ENCODE measurements at places on chromosomes 12 and 14.

DNA sequence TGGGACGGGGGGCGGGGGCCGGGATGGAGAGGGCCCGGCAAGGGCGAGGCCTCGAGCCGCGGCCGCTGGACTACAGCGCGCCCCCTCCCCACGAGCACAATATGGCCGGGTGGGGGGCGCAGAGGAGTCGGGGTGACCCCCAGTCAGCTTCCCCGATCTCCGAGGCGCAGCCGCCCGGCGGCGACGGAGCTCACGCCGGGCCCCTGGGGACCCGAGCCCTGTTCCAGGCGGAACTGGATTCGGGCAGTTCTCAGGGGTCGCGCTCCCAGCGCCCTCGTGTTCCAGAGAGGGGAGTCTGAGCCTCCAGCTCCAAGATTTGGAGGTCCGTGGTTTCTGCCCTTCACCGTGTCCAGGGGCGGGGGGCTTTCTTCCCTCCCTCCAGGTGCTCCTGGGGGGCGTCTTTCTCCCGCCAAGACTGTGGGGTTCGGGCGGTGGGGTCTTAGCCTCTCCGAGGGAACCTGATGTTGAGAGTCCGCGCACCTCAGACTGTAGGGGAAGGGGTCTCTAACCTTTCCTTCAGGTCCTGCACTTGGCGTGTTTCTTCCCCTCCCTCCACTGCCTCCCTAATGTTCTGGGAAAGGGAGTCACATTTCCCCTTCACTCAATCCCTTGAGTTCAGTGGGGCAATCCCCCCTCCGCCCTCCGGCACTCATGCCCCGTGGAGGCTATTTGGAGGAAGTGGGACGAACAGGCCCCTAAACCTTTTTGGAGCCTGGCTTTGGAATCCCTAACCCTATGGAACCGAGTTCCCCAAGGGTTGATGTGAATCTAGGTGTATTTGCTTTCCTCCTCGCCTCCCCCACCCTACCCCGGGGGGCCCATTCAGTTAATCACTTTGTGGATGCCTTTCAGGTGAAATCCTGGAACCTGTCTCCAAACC lies 584 bp downstream of the ACVR1B start:
- DNase-seq, result peak; percentile 48

- no peak for DNase-seq
Measured at GRCh38 chr12:113285679-113286610, 49.0 kb downstream of the SLC8B1 start.

GRCh38 chr12:26269562-26270284 lies 74.3 kb downstream of the SSPN start:
- no peak for DNase-seq

- DNase-seq, result no peak
Measured at GRCh38 chr14:101997429-101998336, 33.3 kb downstream of the DYNC1H1 start.

DNA sequence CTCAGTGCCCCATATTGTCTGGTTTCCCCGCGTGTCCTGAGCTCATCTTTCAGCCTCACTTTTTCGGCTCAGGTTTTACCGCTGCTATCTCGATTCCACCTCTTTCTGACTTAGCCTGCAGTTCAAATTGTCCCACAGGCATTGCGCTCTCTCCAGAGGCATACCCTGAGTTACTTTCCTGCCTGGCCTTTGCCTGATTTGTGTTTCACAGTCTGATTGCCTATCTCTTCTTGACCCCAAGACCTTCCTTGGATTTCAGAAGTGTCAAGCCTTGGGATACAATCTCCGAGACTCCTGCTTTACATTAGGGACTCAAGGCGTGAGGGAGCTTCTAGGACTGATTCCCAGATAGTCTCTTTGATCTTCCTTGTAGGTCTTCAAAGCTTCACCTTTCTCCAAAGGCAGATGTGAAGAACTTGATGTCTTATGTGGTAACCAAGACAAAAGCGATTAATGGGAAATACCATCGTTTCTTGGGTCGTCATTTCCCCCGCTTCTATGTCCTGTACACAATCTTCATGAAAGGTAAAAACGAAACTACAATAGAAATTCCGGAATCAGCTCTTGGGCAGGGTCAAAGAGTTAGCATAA lies 629 bp downstream of the LETMD1 start:
- no peak for DNase-seq

- no peak for DNase-seq
Measured at GRCh38 chr14:66114071-66114470, 372.1 kb upstream of the CCDC196 start.

DNA sequence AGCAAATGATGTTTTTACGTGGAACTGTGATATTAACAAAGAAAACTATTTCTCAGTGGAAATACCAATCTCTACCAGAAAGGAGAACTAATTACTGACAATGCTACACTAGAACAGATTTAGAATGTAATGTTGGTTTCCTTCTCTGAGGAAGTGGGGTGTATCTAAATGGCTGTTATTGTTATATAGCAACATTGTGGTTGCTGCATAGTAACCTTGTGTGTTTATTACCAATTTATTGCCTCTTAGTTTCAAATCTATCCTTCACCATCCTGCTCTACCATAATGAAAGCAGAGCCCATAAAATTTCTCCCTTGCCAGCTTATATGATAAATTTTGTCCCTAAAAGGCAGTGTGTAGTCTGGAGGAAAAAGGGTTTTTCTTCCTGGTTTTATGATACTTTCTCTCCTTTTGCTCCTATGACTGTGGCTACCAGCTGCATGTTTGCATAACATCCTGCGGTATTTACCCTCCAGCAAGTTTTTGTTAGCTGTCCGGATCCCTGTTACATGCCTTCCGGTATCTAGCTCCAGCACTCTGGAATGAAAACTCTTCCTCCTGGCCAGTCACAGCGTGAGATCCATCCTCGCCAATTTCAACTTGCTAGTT lies 5.7 kb upstream of the KLRK1 start:
- DNase-seq, result peak; percentile 25

DNA sequence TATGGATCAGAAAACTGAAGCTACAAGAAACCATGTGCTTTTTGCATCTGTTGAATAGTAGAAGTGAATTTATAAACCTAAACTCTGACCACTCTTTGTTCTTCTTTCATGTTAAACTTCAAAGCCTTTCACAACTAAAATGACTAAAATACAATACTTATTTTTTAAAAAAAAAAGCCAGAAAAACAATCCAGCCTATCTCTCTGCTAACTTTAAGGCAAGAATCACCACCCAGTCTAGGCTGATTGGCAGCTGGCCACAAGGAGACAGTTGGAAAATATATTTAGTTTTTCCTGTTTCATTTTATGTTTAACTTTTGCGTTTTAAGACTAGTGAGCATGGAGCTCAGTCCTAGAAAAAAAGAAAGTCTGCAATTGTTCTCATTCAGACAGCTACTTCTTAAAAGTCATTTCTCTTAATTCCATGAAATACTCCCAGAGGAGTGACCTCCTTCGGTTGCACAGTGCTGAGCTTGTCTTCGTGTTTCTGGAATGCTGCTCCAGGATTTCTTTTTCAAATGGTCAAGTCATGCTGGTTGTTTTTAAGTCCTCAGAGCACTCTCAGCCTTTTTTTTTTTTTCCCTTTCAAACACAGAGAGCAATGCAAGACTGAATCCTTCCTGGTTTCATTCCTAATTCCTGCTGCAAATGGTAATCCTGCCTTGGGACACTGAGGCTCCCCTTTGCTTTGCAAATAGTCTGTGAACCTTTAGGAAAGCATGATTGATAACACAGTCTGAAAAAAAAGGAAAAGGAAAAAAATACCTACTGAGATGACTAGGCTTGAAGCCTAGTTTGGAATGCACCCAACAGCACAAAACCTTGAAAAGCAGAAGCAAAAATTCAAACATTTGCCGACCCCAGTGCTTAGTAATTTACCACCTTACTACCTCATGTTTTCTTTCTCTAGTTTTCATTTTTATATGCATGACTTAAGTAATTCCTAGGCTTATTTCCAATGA lies 233.3 kb upstream of the DAAM1 start:
- DNase-seq, result no peak

DNA sequence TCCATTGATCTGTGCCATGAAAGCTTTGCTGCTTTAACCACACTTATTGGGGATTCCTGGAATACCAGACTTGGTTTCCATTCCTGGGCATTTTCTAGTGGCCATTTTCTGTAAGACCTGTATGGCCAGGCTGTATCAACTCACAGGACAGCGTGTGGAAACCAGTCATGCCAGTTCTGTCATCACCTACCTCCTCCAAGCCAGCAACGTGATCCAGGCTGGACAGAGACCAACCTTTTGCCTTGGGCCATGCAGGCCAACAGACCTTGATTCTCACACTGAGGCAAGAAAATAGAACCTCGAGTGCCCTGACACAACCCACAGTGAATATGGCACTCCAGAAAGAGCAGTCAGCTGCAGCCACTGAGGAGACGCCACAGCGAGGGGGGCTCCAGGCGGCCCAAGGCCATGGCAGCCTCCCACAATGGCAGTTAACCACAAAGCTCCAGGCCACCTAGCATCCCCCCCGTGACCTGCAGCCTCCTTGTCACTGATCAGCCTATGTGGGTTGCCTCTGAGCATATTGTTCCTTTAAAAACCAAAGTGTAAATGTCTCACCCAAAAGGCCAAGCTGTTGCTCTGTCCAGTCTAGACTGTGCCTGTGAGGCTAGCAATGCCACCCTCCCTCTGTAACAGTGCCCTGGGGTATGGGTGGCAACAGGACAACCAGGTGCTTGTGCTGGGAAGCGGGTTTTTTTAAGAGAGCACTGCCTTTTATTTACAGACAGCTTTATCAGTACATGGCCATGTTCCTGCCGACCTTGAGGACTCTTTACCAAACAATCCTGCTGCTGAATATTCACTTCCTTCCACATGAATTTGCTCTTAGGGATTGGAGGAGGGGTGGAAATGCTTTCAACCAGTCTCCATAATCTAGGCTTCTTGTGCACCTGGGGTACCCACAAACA lies 168.7 kb upstream of the HIF1A start:
- no peak for DNase-seq

- DNase-seq, result no peak
Measured at GRCh38 chr14:40784860-40785259, 821.8 kb upstream of the LRFN5 start.

DNA sequence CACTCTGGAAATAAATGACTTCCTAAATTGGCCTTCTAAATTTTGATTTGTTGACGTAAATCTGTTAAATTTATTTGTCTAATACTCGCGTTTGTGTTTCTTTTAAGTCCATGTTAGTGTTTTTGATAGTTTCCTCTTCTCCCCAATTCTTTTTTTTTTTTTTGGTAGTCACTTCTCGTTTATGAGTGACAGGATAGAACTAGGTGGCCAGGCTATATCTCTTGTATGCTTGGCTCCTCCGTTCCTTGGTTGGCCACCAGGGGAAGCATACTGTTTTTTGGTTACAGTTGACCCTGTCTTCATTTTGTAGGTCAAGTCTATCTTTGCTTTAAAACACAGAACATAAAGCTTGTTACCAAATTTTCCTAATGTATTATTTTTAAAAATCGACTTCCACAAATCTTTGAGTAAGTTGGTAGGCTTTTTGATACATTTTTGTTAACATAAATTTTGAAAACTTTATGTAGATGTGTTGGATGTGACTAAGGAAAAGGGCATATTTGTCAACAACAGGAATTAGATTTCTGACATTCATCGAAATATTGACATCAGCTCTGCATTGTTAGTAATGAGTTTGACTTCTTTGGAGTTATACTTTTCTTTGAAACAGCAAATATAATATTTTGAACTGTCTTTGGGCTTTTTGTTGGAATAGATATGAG lies 2.2 kb downstream of the RCOR1 start:
- DNase-seq, result peak; percentile 66

DNA sequence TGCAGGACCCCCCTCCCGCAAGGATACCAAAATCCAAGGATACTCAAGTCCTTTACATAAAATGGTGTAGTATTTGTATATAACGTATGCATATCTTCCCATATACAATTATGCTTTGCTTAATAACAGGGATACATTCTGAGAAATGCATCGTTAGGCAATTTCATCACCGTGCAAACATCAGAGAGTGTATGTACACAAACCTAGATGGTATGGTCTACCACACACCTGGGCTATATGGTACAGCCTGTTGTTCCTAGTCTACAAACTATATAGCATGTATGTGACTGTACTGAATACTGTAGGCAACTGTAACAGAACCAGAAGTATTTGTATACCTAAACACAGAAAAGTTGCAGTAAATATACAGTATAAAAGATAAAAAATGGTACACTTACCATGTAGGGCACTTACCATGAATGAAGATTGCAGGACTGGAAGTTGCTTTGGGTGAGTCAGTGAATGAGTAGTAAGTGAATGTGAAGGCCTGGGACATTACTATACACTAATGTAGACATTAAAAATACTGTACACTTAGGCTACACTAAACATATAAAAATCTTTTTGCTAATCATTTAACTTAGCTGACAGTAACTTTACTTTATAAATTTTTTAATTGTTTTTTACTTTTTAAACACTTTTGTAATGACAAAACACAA lies 141.1 kb downstream of the SLC41A2 start:
- no peak for DNase-seq

DNA sequence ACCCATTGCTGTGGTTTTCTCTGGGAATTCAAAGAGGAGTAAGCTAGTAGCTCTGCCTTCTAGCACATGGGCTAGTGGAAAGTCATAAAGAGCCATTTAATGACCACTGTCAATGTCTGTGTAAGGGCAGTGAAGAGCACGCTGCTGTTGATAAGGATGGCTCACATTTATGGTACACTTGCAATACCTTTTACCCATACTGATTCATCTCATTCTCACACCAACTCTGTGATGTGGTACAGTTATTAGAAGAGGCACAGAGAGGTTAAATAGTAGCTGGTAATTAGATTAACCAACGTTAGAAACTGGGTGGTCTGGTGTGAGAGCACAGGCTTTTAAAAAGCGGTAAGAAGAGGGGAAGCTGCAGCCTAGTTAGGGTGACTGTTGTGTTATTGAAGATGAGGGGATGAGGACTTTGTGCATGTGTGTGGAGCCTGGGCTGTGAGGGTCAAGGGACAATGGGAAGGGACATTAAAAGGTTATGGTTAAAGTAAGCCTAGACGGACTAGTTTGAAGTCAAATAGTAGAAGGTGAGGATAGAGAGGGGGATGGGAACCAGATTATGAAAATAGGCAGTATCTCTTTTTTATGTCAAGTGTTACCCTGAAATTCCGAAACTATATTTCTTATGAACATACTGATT lies 25.2 kb downstream of the RASSF3 start:
- DNase-seq, result no peak

DNA sequence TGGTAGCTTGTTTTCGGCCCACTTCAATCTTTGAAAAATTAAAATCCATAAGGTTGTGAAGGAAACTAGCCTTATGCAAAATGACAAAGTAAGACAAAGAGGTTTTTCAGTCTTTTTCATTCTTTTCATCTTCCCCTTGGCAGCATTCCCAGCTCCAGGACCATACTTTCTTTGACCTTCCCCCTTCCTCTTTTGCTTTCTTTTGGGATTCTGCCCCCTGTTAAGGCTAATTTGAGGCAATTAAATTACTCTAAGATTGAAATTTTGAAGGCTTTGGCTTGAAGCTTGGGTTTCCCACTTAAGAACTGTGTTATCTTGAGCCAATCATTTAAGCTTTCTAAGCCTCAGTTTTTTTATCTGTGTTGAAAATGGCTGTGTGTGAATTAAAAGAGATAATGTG lies 124.9 kb downstream of the DACT1 start:
- DNase-seq, result no peak

GRCh38 chr14:97248973-97249372 lies 451.8 kb downstream of the VRK1 start:
- no peak for DNase-seq

GRCh38 chr12:43776498-43776897 lies 17.7 kb downstream of the IRAK4 start:
- no peak for DNase-seq

GRCh38 chr14:53969326-53969725 lies 12.7 kb upstream of the BMP4 start:
- DNase-seq, result no peak

GRCh38 chr12:49636979-49637755 lies 13.8 kb downstream of the PRPF40B start:
- DNase-seq, result peak; percentile 63
